ENCODE measurements at places on chromosomes 1 and 21. TPM values are rescaled to one million over a fixed set of nuclear protein-coding genes. Genes with fewer than 3 reads are reported as not detected.

The WNT9A gene
- 1.9 TPM for polyA plus RNA-seq

The FCMR gene
- 2.3 TPM for polyA plus RNA-seq

The SAMD13 gene
- polyA plus RNA-seq: 8.1 TPM

The C8B gene
- 0.74 TPM for polyA plus RNA-seq

The MTF2 gene
- 34.7 TPM for polyA plus RNA-seq

The GORAB gene
- 19.9 TPM for polyA plus RNA-seq

The DNASE2B gene
- not detected for polyA plus RNA-seq

The LMOD1 gene
- polyA plus RNA-seq: 3.4 TPM

The DIPK1A gene
- 8.9 TPM for polyA plus RNA-seq

The HCRTR1 gene
- 0.19 TPM for polyA plus RNA-seq

The IL19 gene
- polyA plus RNA-seq: 0.88 TPM

The NBPF20 gene
- polyA plus RNA-seq: 2.8 TPM

The DONSON gene
- polyA plus RNA-seq: 36.0 TPM

The ZNF697 gene
- 20.1 TPM for polyA plus RNA-seq

The KCNE2 gene
- 1.1 TPM for polyA plus RNA-seq

All from left renal pelvis (tissue), 4 donors.